ENCODE measurements at places on chromosomes 2 and 18. TPM values are rescaled to one million over a fixed set of nuclear protein-coding genes. Genes with fewer than 3 reads are reported as not detected.

GRCh38 chr18:65608471-65608870 lies 142.3 kb upstream of the CDH7 start:
- DNase-seq = no peak

DNA sequence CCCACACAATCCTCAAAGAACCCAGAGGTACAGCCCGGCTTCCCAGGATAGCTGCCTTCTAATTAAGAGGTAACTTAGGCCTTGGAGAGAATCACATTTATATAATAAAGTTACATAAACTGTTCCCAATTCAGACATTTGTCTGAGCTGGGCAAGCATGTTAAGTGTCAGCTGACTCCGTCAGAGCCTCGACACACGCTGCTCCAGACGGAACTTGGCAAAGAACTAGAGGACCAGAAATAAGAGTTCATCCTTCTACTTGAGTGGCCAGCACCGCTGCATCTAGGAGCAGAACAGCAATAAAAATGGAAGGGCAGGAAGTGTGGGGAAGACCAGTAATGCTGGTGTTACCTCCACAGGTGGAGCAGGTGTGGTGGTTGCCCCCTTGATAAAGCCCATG lies 80.5 kb downstream of the MYO5B start:
- DNase-seq = no peak

- peak; percentile 84 for DNase-seq
Observed at GRCh38 chr2:6186332-6187151, 494.4 kb downstream of the SOX11 start.

PIEZO2 gene
- total RNA-seq = 18.0 TPM

- no peak for DNase-seq
Observed at GRCh38 chr2:145812165-145812554, 1292.2 kb upstream of the ZEB2 start.

DNA sequence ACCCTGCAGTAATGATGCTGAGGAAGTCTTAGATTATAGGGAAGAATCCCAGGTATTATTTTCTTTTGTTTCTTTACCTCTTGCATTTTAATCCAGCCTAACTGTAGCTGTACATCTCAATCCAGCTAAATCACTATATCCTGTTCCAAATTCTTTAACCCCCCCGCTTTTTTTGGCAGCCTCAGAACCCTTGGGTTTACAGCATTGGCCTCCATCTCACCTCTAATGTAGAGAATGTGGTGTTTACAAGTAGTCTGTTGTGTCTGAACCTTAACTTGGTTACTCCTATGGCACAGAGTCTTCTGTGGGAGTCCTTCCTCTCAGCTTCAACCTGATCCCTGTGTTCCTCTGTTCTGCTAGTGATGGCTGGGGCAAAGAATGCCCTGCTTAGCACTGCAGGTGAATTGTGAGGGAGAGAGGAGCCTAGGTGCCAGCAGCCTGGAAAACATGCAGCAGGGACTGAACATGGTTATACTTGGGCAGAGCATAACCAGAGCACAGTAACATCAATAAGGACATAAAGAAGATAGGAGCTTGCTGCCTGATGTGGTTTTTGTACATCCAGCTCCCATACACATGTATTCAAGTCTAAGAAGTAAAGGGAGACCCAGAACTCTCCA lies 130.2 kb downstream of the FAM124B start:
- DNase-seq = no peak

UGT1A10 gene
- total RNA-seq = not detected

DNA sequence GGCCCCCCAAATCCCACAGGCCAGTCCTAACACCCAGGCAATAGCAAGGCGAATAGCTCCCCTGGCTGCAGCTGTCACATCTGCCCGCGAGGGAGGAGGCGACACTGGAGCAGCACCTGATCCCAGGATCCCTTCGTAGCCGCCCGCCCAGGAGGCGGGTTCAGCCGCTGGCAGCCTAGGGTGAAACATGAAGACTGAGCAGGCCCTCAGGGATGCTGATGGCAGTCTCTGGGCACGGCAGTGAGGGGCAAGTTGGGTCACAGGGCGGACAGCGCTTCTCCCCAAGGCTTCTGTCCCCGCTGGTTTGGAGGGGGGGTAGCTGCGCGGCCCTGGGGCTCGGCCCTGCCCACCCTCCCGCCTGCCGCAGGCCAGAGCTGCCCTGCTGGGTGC lies 1.9 kb downstream of the DNMT3A start:
- peak; percentile 89 for DNase-seq

RAB27B gene
- 3.9 TPM for total RNA-seq

DSG1 gene
- total RNA-seq = not detected

- no peak for DNase-seq
Observed at GRCh38 chr18:21682371-21683051, 22.1 kb downstream of the ABHD3 start.

ASNSD1 gene
- total RNA-seq = 27.5 TPM

- no peak for DNase-seq
Observed at GRCh38 chr2:58660046-58660445, 418.9 kb upstream of the FANCL start.

IL1R2 gene
- total RNA-seq = 15.1 TPM

STON1 gene
- 32.5 TPM for total RNA-seq

- no peak for DNase-seq
Observed at GRCh38 chr18:48956356-48956755, 5.6 kb upstream of the SMAD7 start.

DNA sequence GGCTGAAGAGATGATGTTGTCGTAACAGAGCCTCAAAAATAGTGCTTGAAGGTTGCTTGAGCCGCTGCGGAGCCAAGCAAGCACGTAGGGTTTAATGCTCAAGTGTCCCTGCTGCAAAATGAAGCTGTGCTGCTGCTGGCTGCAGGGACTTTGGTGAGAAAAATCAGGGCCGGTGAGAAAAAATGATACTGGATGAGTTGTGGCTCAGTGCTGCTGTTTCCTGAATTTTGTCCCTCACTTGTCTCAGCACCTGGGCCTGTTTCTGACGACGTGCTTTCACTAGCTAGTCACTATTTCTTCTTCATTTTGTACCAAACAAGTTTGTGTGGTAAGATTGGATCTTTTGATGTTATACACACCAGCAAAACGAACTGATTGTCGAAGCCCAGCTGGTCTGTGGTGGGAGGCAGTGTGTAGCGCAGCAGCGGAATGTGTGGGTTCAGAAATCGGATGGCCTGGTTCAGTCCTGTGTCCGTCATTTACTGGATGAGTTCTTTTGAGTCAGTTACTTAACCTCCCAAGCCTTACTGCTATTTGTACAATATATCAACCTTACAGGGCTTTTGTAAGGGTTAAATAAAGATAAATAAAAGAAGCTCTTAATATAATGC lies 172.8 kb upstream of the FOSL2 start:
- no peak for DNase-seq

- DNase-seq = no peak
Observed at GRCh38 chr2:165778187-165778556, 15.9 kb downstream of the GALNT3 start.

CROCC2 gene
- total RNA-seq = not detected

- no peak for DNase-seq
Observed at GRCh38 chr2:171985076-171985475, 14.7 kb upstream of the METAP1D start.
